ENCODE measurements at places on chromosomes 2 and 18. TPM values are rescaled to one million over a fixed set of nuclear protein-coding genes. Genes with fewer than 3 reads are reported as not detected.

The DOK6 gene
- not detected for total RNA-seq

The SLC8A1 gene
- 0.58 TPM for total RNA-seq

The CD226 gene
- 73.7 TPM for total RNA-seq

The ARHGAP15 gene
- total RNA-seq: 94.6 TPM

The LAMA1 gene
- not detected for total RNA-seq

The SULT1C2 gene
- total RNA-seq: not detected

The KCNK3 gene
- not detected for total RNA-seq

The ANKRD62 gene
- total RNA-seq: not detected

The INPP1 gene
- 19.4 TPM for total RNA-seq

- peaks cover 8% of the 10 kb centered on the region for H3K27me3 ChIP-seq
- no peak for DNase-seq
- no peak overlapping the region for H3K4me3 ChIP-seq
- peaks cover 39% of the 10 kb centered on the region for H3K4me1 ChIP-seq
These were observed 71.7 kb upstream of the CDCA7 start for GRCh38 chr2:173282795-173283545.

GRCh38 chr18:79300413-79300812, 95.3 kb upstream of the NFATC1 start:
- no peaks in the 10 kb centered on the region for H3K4me1 ChIP-seq
- H3K27ac ChIP-seq: no peak overlapping the region
- H3K4me3 ChIP-seq: no peak overlapping the region
- H3K36me3 ChIP-seq: no peaks in the 10 kb centered on the region
- no peak for DNase-seq

- no peak for DNase-seq
- no peaks in the 10 kb centered on the region for H3K36me3 ChIP-seq
- H3K27me3 ChIP-seq: no peaks in the 10 kb centered on the region
- no peak overlapping the region for H3K27ac ChIP-seq
These were observed 165.5 kb downstream of the TGIF1 start for GRCh38 chr18:3615374-3615985.

- no peaks in the 10 kb centered on the region for H3K27me3 ChIP-seq
- no peaks in the 10 kb centered on the region for H3K36me3 ChIP-seq
- H3K4me3 ChIP-seq: no peak overlapping the region
- H3K27ac ChIP-seq: no peak overlapping the region
- DNase-seq: no peak
- no peaks in the 10 kb centered on the region for H3K4me1 ChIP-seq
These were observed 904.8 kb upstream of the CHAC2 start for GRCh38 chr2:52862801-52863200.

DNA sequence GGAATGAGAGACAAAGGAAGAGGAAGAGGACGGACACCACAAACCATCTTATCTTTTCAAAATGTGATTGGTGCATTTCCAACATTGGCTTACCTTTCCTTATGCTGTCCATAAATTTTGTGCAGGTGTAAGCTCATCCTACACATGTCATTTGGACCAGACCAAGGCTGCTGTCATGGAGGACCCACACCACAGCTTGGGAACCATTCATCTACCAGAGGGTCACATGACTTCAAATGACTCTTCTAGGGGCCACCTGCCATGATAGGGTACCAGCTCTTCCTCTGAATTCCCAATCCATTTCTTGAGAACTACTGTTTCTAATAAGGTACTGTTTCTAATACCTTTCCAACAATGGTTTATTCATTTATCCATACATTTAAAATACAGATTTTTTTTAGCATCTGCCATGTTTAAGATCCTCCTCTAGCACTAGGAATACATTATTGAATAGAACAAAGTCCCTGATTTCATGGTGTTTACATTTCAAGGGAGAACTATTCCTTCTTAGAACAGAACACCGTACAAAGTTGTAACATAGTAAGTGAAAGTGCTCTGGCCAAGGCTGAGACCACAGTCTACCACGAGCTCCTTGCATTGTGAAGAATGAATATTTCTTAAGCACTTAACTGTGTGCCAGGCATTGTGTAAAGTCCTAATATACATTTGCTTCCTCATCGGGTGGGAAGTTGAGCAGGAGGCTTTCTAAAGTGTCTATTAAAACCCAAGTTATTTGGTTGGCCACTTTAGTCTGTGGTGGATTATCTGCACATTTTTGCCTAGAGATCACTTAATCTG, 246.1 kb upstream of the FN1 start:
- H3K27me3 ChIP-seq: no peaks in the 10 kb centered on the region
- peaks cover 7% of the 10 kb centered on the region for H3K36me3 ChIP-seq
- DNase-seq: no peak

DNA sequence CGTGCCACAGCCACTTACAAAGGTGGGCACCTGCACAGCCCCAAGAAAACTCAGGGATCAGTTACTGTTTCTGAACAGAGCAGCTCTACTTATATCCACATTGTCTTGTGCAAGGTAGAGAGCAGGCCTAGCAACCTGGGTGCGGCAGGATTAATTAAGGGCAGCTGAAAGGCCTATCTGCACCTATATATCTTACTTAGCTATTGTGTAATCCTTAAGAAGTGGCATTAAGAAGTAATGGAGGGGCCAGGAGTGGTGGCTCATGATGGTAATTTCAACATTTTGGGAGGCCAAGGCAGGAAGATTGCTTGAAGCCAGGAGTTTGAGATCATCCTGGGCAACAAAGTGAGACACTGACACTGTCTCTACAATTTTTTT, 12.8 kb upstream of the ARL5A start:
- H3K36me3 ChIP-seq: no peaks in the 10 kb centered on the region
- peaks cover 13% of the 10 kb centered on the region for H3K4me1 ChIP-seq
- H3K4me3 ChIP-seq: no peak overlapping the region
- H3K27me3 ChIP-seq: no peaks in the 10 kb centered on the region
- DNase-seq: no peak
- no peak overlapping the region for H3K27ac ChIP-seq

GRCh38 chr2:219309278-219309677, at the start of gene PTPRN:
PTPRN (minus strand) TSS chr2:219309401; CDS start chr2:219309332, 69 bp downstream.
- peak within 1 kb of the TSS; percentile 59 for H3K4me3 ChIP-seq
- H3K27me3 ChIP-seq: peaks cover 54% of the 10 kb centered on the region
- no peaks in the 10 kb centered on the region for H3K36me3 ChIP-seq
- peaks cover 10% of the 10 kb centered on the region for H3K4me1 ChIP-seq

DNA sequence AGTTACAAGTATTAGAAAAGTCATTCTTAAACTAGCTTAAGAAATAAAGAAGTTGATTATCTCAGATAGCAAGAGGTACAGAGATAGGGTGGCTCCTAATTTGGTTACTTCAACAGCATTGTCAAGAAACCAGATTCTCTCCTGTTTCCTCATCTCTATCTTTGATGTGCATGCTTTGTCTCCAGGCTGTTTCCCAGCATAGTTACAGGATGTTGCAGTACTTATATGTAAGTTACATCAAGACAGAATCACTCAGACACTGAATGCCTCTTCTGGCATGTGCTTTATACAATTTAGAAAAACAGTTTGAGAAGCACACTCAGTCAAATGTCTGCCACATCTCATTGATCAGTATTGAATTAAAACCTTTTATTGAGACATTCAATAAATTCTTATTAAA, 189.5 kb upstream of the UBE2E3 start:
- no peak for DNase-seq
- H3K4me3 ChIP-seq: no peak overlapping the region
- no peaks in the 10 kb centered on the region for H3K4me1 ChIP-seq
- peaks cover 14% of the 10 kb centered on the region for H3K27me3 ChIP-seq
- H3K36me3 ChIP-seq: no peaks in the 10 kb centered on the region

GRCh38 chr2:235235977-235236767, 257.7 kb upstream of the AGAP1 start:
- no peaks in the 10 kb centered on the region for H3K36me3 ChIP-seq
- peaks cover 33% of the 10 kb centered on the region for H3K27me3 ChIP-seq
- no peak overlapping the region for H3K4me3 ChIP-seq
- DNase-seq: no peak

DNA sequence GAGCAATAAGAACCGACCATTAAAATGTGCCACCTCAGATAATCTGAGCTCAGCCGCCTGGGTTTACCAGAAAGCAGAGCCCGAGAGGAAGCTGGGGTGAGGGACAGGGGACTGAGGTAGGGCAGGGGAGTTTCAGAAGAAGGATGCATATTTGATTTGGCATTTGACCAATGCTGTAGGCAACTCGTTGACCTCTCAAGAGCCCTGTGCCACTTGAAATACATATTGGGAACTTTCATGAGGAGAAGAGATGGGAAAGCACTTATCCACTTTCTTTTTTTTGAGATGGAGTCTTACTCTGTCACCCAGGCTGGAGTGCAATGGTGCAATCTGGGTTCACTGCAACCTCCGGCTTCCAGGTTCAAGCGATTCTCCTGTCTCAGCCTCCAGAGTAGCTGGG, 148.4 kb upstream of the SPRED2 start:
- no peak for DNase-seq
- H3K27ac ChIP-seq: no peak overlapping the region
- H3K27me3 ChIP-seq: peaks cover 17% of the 10 kb centered on the region
- no peaks in the 10 kb centered on the region for H3K36me3 ChIP-seq
- H3K4me3 ChIP-seq: no peak overlapping the region
- no peaks in the 10 kb centered on the region for H3K4me1 ChIP-seq

- peaks cover 3% of the 10 kb centered on the region for H3K36me3 ChIP-seq
- no peaks in the 10 kb centered on the region for H3K4me1 ChIP-seq
These were observed 55.2 kb downstream of the ANKMY1 start for GRCh38 chr2:240502430-240503121.

DNA sequence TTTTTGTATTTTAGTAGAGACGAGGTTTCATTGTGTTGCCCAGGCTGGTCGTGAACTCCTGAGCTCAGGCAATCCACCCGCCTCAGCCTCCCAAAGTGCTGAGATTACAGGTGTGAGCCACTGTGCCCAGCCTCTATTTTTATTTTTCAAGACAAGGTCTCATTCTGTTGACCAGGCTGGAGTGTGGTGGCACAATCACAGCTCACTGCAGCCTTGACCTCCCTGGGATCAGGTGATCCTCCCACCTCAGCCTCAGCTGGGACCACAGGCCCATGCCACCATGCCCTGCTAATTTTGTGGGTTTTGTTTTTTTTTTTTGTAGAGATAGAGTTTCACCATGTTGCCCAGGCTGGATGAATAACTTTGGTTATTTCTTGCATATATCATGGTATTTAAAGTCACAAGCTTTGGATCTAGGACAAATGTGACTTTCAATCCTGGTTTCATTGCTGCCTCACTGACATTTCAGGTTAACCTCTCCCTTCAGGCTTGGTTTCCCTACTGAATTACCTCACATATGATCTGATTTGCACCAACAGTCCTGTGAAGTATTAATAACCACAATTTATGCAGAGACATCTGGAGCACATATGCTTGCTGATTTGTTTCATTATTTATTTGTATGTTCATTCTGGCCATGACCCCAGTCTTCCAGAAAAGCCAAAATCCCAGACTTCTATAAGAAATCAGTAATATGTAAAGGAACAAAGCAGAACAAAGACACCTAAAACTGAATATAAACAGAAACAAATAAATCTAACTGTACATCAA, 17.5 kb upstream of the RAB31 start:
- no peak overlapping the region for H3K4me3 ChIP-seq
- peaks cover under 1% of the 10 kb centered on the region for H3K4me1 ChIP-seq
- no peak overlapping the region for H3K27ac ChIP-seq
- no peaks in the 10 kb centered on the region for H3K36me3 ChIP-seq
- no peak for DNase-seq

DNA sequence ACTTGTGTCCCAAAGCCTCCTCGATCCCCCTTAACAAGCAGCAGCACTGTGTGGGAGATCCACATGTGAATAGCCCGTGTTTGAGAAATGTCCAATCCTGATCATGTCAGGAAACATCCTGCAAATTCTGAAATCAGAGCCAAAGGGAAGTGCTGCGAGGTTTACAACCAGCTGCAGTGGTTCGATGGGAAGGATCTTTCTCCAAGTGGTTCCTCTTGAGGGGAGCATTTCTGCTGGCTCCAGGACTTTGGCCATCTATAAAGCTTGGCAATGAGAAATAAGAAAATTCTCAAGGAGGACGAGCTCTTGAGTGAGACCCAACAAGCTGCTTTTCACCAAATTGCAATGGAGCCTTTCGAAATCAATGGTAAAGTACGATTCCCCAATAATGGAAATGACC, at the start of gene MARCO:
MARCO (plus strand) TSS at position 164 of the 400 bp plus-strand sequence; CDS start at position 271, 107 bp downstream.
- no peaks in the 10 kb centered on the region for H3K36me3 ChIP-seq
- peaks cover 15% of the 10 kb centered on the region for H3K27me3 ChIP-seq
- DNase-seq: no peak
- H3K4me1 ChIP-seq: no peaks in the 10 kb centered on the region

GRCh38 chr2:20093263-20094141, 42.1 kb upstream of the LAPTM4A start:
- H3K27me3 ChIP-seq: peaks cover 12% of the 10 kb centered on the region
- no peak overlapping the region for H3K4me3 ChIP-seq
- H3K27ac ChIP-seq: no peak overlapping the region
- DNase-seq: no peak
- no peaks in the 10 kb centered on the region for H3K4me1 ChIP-seq
- no peaks in the 10 kb centered on the region for H3K36me3 ChIP-seq

GRCh38 chr2:166841679-166842078, 46.6 kb upstream of the XIRP2 start:
- no peaks in the 10 kb centered on the region for H3K36me3 ChIP-seq
- no peak overlapping the region for H3K27ac ChIP-seq
- H3K27me3 ChIP-seq: no peaks in the 10 kb centered on the region
- H3K4me1 ChIP-seq: no peaks in the 10 kb centered on the region
- H3K4me3 ChIP-seq: no peak overlapping the region
- DNase-seq: no peak

- H3K4me1 ChIP-seq: peaks cover 10% of the 10 kb centered on the region
- H3K27ac ChIP-seq: no peak overlapping the region
- H3K36me3 ChIP-seq: no peaks in the 10 kb centered on the region
- DNase-seq: no peak
- H3K27me3 ChIP-seq: peaks cover under 1% of the 10 kb centered on the region
- no peak overlapping the region for H3K4me3 ChIP-seq
These were observed 58.3 kb upstream of the UPP2 start for GRCh38 chr2:158043181-158043948.

DNA sequence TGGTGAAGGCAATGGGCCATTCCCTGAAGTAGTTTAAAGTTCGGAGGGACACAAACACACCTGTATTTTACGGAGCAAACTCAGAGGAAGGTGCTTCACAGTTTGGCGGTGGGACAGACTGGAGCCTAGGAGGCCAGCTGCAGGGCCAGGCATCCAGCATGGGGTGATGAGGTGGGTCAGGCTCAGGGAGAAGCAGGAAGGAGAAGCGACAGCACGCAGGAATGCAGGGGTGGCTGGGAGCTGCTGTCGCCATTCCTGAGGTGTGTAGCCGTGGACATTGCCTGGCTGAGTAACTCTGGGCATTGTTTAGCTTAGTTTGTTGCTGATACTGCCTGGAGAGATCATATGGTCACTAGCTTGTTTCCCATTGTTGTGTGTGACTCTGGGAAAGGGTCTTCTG, 35.8 kb upstream of the METTL21A start:
- no peaks in the 10 kb centered on the region for H3K27me3 ChIP-seq
- H3K36me3 ChIP-seq: no peaks in the 10 kb centered on the region
- DNase-seq: no peak
- peaks cover 9% of the 10 kb centered on the region for H3K4me1 ChIP-seq
- H3K4me3 ChIP-seq: no peak overlapping the region
